ENCODE measurements at places on chromosomes 11 and 22.
A peak's percentile ranks its signal among the peaks of the same experiment; 100 is the strongest.

DNA sequence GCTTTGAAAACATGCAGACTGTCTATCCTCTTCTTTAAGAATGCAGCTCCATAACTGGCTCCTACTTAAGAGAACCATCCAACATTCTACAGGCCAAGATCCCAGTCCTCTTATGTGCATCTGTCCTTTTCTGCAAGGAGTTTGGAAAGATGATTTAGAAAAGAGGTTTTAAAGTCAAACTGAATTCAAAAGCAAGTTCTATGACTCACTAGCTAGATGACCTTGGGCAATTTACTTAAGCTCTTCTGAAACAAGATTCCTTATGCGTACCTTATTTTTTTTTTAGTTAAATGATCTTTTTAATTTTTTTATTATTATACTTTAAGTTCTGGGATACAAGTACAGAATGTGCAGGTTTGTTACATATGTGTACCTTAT is 29.2 kb downstream of the GUCY1A2 start:
- no peak for DNase-seq

- DNase-seq: no peak
Measured at GRCh38 chr11:44159848-44160721, 64.6 kb downstream of the EXT2 start.

DNA sequence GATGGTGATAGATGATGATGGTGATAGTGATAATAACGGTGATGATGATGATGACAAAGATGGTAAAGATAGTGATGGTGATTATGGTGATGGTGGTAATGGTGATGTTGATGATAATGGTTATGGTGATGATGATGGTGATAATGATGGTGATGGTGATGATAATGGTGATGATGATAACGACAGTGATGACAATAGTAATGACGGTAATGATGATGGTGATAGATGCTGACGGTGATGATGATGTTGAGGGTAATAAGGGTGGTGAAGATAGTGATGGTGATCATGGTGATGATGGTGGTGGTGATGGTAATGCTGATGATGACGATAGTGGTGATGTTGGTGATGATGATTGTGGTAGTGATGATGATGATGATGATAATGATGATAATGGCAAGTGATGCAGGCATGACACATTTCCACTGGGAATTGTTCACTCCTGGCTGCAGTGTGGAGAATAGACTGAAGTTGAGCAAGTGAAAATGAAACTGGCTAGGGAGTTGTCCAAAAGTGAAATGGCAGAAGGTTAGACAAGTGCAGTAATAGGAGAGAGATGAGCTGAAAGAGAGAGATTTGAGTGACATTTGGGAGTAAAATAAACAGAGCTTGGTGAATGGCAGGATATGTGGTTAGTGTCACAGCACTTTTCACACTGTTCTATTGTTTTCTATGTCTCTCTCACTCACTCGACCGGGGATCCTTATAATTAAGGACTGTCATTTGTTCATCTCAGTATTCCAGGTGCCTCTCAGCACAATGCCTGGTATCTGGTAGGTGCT is 992.5 kb downstream of the OPCML start:
- no peak for DNase-seq

GRCh38 chr22:21612858-21613257 is 17.0 kb downstream of the YDJC start:
- DNase-seq: no peak

- no peak for DNase-seq
Measured at GRCh38 chr11:4491878-4492606, 9.6 kb downstream of the OR52K1 start.

DNA sequence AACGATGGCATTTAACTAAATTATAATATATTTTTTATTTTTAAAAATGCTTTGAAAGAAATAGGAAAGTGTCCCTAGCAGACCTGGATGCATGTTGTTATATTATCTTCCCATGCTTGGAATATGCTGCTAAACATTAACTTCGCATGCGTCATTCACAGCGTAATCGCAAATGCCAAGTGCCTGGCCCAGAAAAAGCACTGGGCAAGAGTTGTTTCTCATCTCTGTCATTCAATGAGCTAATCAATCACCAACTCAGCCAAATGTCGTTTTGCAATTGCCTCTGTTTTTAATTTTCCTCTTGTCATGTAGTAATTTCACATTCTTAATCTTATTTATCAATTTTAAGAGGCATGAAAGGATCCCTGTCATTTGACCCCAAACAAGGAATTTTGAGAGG is 1421.9 kb downstream of the BRD1 start:
- no peak for DNase-seq

DNA sequence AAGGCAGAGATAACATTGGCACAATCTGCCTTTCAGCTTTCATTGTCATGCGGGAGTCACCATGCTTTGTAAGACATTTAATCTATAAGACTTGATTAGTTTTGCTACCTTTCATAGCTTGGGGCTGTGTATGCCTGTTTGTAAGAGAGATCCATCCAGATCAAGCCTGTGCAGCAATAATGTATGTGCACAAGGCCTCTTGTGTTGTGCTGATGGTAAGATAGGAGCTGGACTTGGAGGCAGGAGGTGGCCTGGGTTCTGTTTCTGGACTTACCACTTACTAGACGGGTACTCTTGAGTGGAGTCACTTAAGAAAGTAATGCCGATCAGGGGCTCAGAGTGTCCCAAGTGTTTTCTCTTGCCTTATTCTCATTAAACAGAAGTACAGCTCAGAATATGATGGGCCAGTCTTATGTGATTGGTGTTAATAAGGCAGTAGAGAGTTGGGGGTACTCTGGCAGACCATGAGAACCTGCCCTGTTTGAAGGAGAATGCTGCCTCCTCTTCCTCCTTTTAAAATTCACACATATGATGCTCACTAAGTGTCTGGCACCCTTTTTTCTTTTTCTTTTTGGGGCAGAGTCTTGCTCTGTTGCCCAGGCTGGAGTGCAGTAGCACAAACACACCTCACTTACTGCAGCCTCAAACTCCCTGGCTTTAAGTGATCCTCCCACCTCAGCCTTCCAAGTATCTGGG is 30.9 kb downstream of the PTPRJ start:
- no peak for DNase-seq

- DNase-seq: no peak
Measured at GRCh38 chr11:74932169-74932568, 16.7 kb downstream of the XRRA1 start.

DNA sequence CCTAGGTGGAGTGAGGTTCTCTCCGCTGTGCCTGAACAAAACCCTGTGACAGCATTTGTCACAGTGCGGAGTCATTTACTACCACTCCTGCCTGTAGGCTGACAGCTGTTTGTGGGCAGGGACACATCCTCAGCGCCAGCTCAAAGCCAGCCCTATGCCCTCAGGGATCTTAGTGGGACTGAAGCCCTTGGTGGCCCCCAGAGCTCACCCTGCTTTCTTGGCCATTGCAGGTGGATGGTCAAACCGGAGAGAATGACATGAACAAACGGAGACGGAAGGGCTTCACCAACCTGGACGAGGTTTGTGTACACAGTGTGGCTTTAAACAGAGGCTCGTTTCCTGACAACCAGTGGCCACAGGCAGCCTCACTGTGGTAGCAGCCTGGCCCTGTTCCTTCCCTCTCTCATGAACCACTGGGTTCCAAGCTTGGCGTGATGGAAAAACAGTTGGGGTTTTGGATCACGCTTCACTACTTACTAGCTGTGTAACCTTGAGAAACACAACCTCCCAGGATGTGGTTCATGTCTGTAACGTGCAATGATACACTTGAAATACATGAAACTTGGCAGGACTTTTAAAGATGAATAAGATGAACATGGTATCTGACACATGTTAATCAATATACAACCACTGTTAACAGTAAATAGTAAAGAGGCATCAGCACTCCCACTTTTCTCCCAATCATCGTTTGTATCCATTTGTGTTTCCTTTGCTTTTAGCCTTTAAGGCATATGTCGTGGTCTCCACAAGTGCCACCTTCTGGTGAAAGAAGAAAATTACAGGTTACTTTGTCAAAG is 125.8 kb downstream of the MICAL2 start:
- peak; percentile 72 for DNase-seq

DNA sequence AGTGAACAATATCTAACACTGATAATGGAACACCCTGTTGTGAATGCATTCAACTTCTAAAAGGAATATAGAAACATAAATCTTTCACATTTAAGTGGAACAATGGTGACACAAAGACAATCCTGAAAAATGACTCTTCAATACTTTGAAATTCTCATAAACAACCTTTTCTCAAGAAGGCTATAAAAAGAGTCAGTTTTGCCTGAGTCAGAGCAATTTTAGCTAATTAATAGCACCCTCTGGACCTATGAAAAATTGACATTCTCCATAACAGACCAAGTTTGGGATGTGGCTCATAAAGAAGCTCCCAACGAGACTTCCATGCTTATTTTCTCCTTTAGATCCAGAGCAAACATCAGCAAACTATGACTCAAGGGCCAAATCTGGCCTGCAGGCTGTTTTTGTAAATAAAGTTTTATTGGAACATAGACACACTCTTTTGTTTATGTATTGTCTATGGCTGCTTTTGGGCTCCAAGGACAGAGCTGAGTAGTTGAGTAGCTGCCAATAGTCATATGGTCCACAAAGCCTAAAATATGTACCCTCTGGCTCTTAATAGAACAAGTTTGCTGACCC is 108.0 kb downstream of the MAML2 start:
- no peak for DNase-seq

- DNase-seq: no peak
Measured at GRCh38 chr11:92632495-92632894, 337.0 kb upstream of the MTNR1B start.

DNA sequence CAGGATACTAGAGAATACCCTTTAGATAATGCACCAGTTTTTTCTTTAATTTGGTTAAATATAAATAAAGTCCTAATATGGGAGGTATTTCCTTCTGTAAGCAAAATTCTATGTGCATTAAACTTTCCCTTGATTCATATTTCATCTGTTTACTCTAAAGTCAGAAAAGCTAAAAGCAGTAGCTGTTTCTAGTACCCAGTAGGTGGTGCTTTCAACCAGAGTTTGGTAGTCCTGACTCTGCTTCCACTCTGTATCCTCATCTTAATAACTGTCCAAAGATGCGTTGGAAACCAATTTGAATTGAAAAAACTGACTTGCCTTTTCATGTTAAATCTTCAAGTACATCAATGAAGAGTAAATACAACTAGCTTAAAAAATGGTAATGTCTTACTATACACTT is 1065.2 kb downstream of the JRKL start:
- no peak for DNase-seq

DNA sequence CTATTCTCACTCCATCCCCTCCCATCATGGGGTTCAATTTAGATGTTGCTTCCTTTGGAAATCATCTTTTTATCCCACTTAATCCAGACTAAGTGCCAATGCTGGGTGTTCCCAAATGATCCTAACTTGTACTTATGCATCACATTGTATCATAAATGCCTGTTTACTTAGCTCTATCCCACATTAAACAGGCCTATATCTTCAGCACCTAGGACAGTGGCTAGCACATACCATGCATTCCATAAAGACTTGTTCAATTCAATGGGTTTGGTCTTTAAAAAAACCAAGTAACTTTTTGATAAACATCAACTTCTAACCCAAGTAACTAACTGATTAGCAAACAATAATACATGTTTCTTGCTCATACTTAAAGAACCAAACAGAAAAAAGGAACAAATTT is 40.6 kb downstream of the RSF1 start:
- no peak for DNase-seq

DNA sequence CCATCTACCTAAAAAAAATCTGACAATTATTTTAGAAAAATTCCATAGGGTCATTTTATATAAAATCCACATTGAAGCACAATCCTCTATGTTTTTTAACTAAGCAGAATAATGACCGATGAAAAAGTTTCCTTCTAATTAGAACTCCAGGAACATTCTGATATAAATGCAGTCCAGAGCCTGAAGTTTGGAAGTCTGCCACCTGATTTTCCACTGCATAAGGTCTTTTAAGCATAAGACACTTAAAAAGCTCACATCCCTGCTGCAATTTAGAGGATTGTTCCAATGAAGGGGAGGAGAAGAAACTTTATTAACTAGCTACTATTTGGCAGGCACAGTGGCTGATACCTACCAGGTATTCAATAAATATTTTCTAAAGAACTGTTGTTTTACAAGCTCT is 570.3 kb upstream of the ANO5 start:
- DNase-seq: no peak

GRCh38 chr11:123251657-123252344 is 56.8 kb upstream of the CLMP start:
- no peak for DNase-seq

DNA sequence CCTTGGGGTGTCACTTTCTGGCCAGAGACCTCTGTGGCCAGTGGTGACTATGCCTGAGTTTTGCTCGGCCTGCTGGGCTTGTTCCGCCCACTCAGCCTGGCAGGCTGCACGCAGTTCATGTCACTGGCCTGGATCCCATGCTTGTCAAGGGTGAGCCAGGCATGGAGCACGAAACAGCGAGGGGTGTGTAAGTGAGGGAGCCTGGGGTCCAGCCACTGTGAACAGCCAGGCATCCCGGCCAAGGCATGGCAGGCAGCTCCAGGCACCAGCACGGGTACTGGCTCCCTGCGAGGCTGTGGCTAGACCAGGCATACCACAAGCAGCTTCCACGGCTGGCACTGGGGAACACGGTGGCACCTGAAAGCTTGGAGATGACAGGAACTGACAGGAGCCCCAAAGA is 214.3 kb downstream of the LRRC4C start:
- no peak for DNase-seq

DNA sequence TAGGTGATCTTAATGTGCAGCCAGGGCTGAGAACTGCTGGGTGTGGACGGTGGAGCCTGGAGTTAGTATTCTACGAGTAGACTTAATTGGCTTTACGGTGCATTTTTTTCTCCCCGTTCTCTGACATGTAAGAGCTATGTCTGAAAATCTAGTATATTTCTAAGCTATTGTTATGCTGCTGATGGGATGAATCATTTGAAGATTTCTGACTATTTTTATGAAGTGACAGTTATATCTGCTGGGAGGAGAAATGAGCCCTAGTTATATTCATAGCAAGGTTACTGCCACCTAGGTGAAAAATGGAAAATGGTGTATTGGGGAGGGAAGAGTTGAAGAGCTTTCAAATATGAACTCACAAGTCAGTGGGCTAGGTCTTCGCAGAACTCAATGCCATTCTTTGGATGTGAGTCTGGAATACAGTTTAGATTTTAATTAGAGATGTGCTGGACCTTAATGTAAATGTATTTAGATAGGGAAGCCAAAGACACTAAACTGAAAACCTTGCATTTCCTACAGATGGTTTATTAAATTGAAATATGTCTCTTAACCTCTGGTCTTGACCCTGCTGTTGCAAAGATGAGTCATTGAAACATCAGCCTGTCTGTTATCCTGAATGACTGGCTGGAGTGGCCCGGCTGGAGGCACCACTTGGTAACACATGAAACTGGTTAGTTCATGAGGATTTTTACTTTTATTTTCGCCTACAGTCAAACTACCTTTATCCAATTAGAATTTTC is 293.7 kb downstream of the DDX10 start:
- DNase-seq: no peak

- DNase-seq: no peak
Measured at GRCh38 chr22:42271906-42272305, 1.5 kb upstream of the TCF20 start.

Measured in CD4-positive, alpha-beta T cell treated with Interleukin-10 for 1 hour (primary cell).